ENCODE measurements at places on chromosomes 4 and X.
A peak's percentile ranks its signal among the peaks of the same experiment; 100 is the strongest.

- no peak for DNase-seq
Measured at GRCh38 chrX:18994713-18995112, 10.8 kb upstream of the PHKA2 start.

- DNase-seq = no peak
Measured at GRCh38 chr4:183984566-183984965, 79.5 kb downstream of the STOX2 start.

GRCh38 chrX:37361596-37361995 is 12.4 kb downstream of the PRRG1 start:
- DNase-seq = no peak

GRCh38 chrX:141936080-141936479 is 32.4 kb downstream of the MAGEC1 start:
- DNase-seq = no peak

GRCh38 chr4:1166509-1167243 is 5.7 kb downstream of the SPON2 start:
- no peak for DNase-seq

GRCh38 chr4:69156913-69157312 is 57.6 kb downstream of the UGT2B11 start:
- peak; percentile 43 for DNase-seq

DNA sequence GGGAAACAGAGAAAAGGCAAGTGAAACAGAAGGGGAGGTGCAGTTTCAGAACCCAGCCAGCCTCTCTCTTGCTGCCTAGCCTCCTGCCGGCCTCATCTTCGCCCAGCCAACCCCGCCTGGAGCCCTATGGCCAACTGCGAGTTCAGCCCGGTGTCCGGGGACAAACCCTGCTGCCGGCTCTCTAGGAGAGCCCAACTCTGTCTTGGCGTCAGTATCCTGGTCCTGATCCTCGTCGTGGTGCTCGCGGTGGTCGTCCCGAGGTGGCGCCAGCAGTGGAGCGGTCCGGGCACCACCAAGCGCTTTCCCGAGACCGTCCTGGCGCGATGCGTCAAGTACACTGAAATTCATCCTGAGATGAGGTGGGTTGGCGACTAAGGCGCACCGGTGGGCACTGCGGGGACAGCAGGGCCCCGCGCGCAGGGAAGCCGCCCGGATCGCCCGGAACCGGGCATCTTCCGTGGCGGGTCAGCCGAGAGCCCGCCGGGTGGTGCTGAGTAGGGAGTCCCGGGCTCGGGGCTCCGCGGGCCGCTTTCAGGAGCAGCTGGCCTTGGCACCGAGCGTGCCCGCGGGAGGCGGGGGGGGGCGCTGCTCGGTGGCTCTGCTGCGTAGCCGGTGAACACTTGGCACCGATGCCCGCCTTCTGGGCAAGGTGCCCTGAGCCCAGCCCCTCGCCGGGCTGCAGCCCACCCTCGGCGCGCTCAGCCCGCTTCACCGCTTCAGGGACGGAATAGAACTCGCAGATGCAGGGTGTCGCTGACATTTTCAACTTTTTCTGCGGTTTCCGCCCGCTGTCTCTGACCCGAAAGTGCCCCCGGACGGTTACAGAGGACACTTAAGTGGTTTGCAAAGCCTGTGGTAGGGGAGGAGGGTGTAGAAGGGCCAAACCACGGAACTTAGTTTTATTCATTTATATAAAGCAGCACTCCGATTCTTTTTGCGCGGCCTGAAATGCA is at the start of gene CD38:
CD38 (plus strand) TSS at position 40 of the 953 bp plus-strand sequence; CDS start at position 127, 87 bp downstream.
- DNase-seq = peak; percentile 25

DNA sequence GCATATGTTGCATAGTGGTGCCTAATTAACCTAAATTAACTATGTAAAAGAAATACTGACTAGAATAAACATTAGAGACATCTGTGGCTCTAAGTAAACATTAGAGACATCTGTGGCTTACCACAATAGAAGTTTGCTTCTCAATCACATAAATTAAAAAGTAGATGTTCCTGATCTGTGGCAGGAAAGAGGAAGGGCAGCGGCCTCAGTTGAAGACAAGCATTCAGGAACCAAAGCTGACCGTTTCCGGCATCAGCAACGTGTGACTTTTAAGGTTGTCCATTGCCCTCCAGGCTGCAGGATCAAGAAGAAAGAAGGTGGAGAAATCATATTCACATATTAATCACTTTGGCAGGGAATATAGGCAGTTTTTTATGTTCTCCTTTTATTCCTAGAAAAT is 336.3 kb upstream of the TRAM1L1 start:
- no peak for DNase-seq

- no peak for DNase-seq
Measured at GRCh38 chr4:148289740-148290139, 152.5 kb downstream of the NR3C2 start.

All from body of pancreas (tissue), 4 donors.